Stimulated activated CD8-positive, alpha-beta memory T cell treated with anti-CD3 and anti-CD28 coated beads, Interleukin-4, amount 100 ng/mL, for 1 hour (primary cell): ENCODE measurements at places on chromosomes 13 and 19.

GRCh38 chr19:5035793-5036697 lies 67.1 kb downstream of the KDM4B start:
- DNase-seq, result no peak

GRCh38 chr13:50126263-50126992 lies 111.2 kb downstream of the KCNRG start:
- DNase-seq, result no peak

- no peak for DNase-seq
Measured at GRCh38 chr13:31242367-31242766, 42.6 kb downstream of the B3GLCT start.

GRCh38 chr19:53583181-53583580 lies 45.2 kb downstream of the ZNF331 start:
- DNase-seq, result no peak

DNA sequence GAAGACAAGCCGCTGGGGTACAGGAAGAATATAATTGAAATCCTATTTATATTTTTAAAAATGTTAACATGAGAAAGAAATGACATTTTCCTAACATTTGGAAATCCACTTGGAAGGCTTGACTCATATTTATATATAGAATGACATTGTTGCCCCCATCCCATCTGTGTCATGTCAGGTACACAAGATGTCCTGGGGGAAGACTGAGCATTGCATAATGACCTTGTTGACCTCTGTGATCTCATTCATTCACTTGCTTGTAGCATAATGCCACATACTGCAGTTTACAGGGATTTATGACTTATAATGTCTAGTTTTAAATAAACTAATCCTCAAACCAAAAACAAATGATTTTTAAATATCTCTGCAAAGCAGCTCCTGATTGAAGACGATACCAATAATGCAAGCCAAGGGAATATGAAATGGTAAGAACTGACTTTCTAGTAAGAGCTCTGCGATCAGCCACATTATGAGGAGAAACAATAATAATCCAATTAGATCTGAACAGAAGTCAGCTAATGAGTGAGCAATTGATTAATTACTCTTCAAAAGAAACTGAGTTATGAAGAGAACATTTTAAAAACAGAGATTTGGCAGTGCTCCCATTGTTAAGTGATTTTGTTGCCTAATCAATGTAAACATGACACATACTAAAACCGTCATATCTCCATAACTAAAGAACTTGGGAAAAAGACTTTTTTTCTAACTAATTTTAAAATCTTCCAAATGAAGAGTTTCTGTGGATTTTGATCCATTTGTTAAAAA lies 21.2 kb upstream of the VWA8 start:
- DNase-seq, result no peak

DNA sequence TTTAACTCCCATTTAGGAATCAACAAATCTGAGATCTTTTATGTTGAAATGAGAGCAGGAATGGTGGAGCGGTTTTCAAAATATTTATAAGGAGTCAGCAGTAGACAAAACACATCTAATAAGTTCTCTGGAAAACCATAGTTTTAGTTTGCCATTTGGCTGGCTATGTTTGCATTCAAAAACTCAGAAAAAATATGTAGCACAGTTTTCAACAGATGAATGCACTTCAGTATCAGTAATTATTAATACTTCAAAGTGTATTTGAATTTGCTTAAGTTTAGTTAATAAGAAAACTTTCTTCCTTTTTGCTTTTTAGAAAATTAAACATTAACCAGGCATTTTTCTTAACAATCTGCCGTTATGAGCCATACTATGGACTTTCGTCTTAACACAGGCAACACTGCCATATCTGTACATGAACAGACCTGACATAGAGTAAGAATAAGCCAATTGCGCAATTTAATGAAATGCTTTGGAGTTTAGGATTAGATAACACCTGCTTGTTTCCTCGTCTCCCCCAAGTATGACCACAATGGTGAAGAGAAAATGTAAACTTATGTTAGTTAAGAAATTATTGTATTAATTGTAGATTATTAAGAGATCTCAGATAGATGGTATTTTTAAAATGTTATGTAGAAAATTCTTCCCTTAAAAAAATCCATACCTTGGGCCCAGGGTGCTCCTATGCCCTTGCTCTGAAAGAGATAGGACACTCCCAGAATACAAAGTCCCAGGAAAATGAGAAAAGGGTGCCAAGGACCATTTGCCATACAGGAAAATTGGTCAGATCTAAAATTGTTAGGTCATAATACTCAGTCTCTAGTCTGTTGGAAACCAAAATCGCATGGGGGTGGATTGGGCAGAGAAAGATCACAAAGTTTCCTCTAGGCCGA lies 552.3 kb upstream of the ARGLU1 start:
- no peak for DNase-seq

- no peak for DNase-seq
Measured at GRCh38 chr19:2254064-2254872, 1.9 kb downstream of the JSRP1 start.

- DNase-seq, result no peak
Measured at GRCh38 chr13:114024603-114025404, 50.9 kb upstream of the C13orf46 start.

DNA sequence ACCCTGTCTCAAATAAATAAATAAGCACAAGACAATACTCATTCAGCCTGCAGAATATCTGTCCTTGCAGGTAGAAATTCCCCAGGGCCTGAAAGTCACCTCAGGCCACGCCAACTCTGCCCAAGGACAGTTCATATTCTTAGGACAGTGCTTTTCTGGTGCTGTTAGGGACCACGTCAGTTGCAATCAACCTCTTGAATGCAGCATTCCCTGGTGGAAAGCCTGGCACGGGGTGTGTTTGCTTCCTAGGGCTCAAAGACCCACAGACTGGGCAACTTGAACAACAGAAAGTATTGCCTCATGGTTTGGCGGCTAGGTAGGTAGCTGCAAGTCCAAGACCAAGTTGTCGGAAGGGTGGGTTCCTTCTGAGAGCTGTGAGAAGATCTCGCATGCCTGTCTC lies 160.3 kb downstream of the KCTD15 start:
- no peak for DNase-seq

- DNase-seq, result no peak
Measured at GRCh38 chr19:15417699-15418098, 1.1 kb downstream of the AKAP8L start.

- DNase-seq, result no peak
Measured at GRCh38 chr13:25065974-25066770, 29.8 kb upstream of the PABPC3 start.
